ENCODE measurements at places on chromosomes 7 and 10. TPM values are rescaled to one million over a fixed set of nuclear protein-coding genes. Genes with fewer than 3 reads are reported as not detected.

DNA sequence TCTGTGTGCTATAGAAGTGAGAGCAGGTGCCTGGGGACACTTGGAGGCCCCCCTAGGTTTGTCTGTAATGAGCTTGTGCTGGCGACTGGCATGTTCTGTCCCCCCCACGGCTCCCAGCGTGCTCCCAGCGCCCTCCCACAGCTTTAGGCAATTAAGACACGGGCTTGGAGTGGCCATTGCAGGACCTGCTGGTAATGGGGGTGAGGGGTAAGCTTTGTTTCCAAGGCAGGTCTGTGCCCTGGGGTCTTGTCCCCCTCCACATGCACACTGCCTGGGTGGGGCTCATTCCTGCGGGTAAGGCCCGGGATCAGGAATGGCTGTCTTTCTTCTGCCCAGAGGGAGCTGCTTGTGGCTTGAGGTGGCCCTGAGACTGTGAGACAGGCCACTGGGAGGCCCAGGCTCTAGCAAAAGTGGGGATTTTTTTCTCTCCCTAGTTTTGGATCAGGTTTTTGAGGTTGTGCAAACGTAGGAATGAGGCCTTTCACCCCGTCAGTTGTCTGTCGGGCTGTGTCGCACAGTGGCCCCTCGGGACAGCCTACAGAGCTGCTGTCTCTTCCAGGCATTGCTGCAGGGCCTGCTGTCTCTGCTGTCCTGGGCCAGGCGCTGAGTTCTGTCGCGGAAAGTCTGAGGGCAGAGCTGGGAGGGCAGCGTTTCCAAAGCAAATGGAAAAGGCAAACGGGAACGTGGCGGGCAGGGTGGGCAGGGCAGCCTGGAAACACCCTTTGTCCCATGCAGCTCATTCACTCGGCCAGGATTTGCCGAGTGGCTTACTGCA is 107.4 kb downstream of the LHPP start:
- DNase-seq = no peak

GRCh38 chr7:106126170-106126938 is 14.2 kb upstream of the SYPL1 start:
- peak; percentile 57 for DNase-seq

GRCh38 chr10:105094048-105094447 is 453.0 kb downstream of the SORCS3 start:
- DNase-seq = no peak

DNA sequence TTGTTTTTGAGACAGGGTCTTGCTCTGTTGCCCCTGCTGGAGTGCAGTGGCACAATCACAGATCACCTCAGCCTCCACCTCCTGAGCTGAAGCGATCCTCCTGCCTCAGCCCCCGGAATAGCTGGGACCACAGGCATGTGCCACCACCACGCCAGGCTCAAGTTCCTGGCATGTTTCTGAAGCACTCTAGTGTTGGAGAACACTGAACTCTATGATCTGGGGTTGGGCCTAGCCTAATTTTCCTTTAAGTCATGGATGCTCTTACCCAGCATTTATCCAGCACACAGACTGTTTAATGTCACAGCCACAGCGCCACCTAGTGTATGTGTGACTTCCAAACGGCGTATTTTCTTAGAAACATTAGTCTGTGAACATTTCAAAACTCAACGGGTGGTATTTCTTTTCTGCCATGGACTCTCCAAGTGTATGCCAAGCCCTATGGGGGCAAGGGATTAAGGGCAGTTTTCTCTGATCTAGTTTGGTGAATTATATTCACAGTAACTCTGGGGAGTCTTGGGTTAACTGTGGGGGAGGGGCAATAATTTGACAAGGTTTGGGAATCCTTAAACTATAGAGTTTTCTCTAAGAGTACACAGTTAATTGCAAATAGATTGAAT is 91.8 kb downstream of the CREM start:
- DNase-seq = peak; percentile 85

FRMD4A gene
- 0.50 TPM for total RNA-seq

DNA sequence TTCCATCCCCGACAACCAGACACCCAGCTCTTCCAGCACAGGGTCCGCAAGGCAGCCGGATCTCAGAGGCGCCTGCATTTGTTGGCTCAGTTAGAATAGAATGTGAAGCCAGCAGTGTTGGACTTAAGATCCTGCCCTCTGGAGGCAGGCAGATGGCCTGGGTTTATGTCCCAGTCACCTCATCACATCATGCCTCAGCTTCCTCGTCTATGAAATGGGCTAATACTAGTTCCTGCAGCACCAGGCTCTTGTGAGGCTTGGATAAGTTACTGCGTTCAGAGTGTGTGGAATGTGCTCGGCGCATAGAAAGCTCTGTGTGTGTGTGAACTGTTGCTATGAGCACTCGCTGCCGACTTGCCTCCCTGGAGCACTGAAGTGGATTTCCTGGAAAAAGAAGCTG is 202.5 kb upstream of the GPR26 start:
- no peak for DNase-seq

- DNase-seq = no peak
Observed at GRCh38 chr7:119959811-119960210, 313.2 kb upstream of the KCND2 start.

ATXN7L1 gene
- total RNA-seq = 11.6 TPM

DNA sequence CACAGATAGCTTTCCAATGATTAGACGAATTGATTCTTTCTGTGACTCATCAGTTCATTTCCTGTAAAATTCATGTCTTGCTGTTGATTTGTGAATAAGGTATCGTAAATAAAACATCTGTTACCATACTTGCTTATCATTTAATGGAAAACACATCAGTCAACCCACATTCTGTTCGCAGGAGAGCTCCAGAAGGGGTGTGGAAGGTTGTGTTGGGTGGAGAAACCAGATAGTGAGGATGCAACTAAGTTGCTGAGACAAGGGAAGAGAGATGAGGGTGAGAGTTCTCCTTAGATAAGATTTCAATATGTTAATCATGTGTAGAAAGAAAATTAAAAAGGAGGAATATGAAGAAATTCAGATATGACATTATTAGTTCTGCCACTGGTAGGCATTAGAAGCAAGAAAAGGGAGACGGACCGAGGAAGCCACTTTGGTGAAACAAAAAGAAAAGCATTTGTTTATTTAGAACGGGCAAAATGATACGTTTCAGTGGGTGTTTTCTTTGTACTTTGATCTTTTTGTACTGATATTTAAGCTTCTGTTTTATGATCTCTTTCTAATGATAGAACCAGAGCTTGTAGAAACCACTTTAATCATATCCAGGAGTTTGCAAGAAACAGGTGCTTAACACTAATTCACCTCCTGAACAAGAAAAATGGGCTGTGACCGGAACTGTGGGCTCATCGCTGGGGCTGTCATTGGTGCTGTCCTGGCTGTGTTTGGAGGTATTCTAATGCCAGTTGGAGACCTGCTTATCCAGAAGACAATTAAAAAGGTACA is 7.8 kb downstream of the CD36 start:
- DNase-seq = no peak

- peak; percentile 49 for DNase-seq
Observed at GRCh38 chr7:98294798-98295382, 13.4 kb downstream of the BRI3 start.

DNA sequence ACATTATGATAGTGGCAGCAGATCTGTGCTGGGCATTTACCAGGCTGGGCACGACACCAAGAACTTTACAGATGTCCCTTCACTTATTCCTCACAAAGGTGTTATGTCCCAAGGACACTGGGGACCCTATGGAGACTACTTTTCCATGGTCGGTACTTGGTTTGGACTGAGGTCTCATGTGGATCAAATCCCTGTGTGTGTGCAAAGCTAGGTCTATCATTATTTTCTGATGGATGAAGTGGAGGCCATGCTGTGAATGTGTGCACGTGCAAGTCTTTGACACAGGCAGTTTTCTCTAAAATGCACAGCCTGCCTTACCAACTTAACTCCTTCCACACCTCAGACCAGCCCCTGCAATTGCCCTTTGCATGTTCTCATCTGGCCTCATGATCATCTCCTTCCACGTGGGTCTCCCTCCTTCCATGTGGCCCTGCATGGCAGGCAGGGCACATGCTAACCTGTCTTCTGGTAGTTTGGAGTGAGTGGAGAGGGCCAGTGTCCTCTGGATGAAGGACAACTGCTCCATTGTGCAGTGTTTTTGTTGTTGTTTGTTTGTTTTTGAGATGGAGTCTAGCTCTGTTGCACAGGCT is 16.0 kb upstream of the ZNF273 start:
- no peak for DNase-seq

TRIL gene
- total RNA-seq = not detected

GRCh38 chr10:52778511-52779392 is 6.2 kb upstream of the MBL2 start:
- DNase-seq = no peak

DNA sequence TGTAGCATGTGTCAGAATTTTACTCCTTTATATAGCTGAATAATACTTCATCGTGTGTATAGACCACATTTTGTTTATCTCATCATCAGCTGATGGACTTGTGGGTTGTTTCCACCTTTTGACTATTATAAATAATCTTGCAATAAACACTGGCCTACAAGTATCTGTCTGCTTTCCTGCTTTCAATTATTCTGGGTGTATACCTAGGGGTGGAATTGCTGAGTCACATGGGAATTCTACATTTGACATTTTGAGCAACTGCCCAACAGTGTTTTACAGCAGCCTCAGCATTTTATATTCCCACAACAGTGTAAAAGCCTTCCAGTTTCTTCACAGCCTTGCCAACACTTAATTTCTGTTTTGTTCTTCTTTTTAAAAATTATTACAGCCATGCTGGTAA is 200.3 kb upstream of the PRSS1 start:
- no peak for DNase-seq

GRCh38 chr7:27242555-27243339 is at the start of gene EVX1:
Gene EVX1, plus strand, starts transcription at chr7:27242802. Its CDS starts 229 bp downstream, at chr7:27243031.
- peak; percentile 69 for DNase-seq

GNAT3 gene
- total RNA-seq = not detected

EPO gene
- not detected for total RNA-seq

DNA sequence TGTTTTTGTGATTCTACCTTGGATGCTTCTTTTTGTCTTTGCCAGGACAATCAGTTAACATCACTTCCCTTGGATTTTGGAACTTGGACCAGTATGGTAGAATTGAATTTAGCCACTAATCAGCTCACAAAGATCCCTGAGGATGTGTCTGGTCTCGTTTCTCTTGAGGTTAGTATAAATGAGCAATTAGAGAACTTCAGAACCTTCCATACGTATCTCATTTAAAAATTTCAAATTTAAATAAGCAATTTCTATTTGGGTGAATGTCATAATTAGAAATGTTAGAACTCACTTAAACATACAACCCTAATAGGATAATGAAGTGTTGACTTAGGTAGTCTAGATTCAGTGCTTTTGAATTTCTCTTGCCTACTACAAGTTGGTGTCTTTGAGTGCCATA is 69.3 kb upstream of the ADRA2A start:
- DNase-seq = no peak

DNA sequence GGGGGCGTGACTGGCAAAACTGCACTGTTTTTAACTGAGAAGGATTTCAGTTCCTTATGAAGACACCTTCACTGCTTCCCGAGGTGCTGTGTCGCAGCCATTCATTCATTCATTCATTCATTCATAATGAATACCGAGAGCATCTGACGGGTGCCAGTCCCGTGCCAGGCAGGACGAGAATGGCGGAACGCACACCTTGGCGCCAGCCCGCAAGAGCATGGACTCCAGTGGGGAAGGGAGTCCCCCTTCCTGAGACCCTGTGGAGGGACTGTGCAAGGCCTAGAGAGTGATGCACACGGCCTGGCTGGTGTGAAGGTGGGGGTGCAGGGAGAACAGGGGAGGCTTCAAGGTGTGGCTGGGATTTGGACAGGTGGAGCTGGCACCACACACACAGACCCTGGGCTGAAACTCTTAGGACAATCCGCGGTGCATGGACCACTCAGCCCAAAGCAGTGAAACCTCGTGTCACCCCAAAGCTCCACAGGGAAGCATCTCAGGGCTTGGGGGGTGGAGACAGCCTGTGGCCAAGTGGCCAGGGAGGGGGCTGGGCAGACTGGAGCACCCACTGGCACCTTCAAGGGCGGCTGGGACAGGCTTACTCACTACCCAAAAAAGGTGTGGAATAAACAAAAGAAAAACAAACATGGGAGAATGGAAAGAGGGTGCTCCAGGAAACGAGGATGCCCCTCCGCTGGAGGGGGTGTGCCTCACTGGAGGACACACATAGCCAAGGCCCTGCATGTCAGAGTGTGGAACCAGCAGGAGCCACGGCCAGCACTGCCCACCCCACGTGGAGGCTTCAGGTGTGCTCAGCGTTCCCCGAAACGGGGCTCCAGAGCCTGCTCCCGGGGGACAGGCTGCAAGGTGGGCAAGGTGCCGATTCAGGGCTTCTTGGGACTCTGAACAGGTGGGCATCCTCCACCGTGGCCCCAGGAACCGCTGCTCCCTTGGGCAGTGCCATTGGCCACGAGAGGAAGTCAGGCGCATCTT is 37.7 kb downstream of the EBF3 start:
- DNase-seq = no peak

GRCh38 chr10:116268976-116269375 is 4.0 kb downstream of the GFRA1 start:
- DNase-seq = no peak
